ENCODE measurements at places on chromosomes 1 and 21.

- DNase-seq = no peak
These were observed 38.6 kb downstream of the GPR3 start for GRCh38 chr1:27430903-27431600.

- DNase-seq = no peak
These were observed 244.7 kb upstream of the IRF2BP2 start for GRCh38 chr1:234854645-234855039.

DNA sequence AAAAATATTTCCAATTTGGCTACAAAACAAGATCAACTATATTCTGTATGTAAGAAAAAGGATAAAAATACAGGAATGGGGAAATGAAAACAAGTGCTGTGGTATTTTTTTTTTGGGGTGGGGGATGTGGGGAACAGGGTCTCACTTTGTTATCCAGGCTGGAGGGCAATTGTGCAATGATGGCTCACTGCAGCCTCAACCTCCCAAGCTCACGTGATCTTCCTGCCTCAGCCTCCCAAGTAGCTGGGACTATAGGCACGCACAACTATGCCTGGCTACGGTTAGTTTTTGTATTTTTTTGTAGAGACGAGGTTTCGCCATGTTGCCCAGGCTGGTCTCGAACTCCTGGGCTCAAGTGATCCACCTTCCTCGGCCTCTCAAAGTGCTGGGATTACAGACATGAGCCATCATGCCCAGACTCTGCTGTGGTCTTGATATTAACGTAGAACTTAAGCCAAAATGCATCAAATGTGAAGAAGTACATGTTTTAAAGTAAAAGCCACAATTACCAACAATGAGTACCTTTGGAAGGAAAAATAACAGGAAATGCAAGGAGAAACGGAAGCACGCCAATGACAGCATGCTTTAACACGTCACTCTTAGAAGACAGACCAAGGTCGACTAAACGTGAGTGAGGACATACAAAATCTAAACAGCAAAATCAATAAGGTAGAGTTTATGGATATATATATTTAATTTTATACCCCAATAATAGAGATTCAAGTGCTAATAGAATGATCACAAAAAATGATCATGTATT is 8.8 kb upstream of the ABCB10 start:
- DNase-seq = no peak

GRCh38 chr21:38646213-38646837 is 148.0 kb upstream of the ERG start:
- no peak for DNase-seq

DNA sequence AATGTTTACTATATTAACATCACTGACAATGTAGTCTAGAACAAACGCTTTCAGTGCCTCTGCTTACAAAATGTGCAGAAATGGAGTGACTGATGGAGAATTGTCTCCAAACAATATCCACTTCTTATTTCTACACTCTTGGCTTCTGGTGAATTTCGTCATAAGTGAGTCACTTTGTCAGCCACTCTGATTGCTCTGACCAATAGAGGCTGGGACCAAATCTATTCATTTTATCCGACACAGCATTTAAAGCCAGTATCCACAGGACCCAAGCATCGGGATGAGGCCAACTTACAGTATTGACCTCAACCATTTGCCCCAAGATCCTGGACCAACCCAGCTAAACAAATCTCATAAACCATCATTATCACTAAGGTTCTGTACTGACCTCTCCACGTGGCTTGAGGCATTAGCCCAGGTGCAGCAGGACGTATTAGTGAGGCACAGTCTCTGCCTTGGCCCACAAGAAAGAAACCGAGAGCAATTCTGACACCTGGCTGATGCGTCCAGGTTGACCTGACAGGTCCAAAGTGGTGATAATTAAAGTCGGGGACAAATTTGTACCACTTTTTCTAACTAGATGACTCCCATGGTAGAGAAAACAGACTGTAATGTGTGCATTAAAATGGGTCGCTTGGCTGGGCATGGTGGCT is 53.3 kb upstream of the ERO1B start:
- DNase-seq = no peak

- DNase-seq = no peak
These were observed 22.6 kb downstream of the PODN start for GRCh38 chr1:53084589-53084971.

- peak; percentile 49 for DNase-seq
These were observed 481 bp downstream of the CCDC163 start for GRCh38 chr1:45499415-45499769.

- no peak for DNase-seq
These were observed 45.1 kb upstream of the EPS15 start for GRCh38 chr1:51564124-51564523.

DNA sequence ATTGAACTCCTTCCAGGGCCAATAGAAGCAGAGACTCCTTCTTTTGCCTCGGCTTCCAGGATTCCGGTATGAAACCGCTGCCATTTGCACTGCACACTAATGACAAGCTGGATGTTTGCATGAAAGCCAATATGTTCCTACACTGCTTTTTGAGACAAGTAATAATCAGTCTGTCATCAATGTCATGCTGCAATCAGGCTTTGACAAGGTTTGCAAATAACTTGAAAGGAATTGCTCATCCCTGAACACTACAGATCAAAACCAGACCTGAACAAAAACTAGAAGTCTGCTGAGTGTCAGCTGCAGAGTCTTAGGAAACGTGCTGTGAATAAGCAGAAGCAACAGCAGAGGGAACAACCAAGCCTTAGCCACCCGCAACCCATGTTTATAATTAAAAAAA is 720.7 kb upstream of the CXADR start:
- DNase-seq = no peak

- DNase-seq = no peak
These were observed 153.0 kb upstream of the WNT4 start for GRCh38 chr1:22295856-22296255.

GRCh38 chr1:241331328-241332036 is 25.5 kb downstream of the RGS7 start:
- DNase-seq = no peak

- DNase-seq = no peak
These were observed 126.7 kb downstream of the NR5A2 start for GRCh38 chr1:200154069-200154767.

DNA sequence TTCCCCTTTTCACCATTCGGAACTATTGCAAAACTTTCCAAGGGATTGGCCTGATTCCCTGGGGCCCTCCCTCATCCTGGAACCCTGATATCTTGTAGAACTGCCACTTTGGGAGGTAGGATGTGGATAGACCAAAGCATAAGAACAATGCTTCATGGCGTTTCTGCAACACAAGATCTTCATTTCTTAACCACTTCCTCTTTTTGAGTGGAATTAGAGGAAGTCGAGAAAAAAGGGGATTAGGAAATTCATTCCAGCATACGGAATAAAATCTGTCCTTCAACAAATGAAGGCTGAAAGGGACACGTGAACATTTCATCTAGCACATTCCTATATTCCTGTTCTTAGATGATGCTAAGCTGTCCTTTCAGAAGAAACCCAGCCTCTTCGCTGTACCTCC is 149.3 kb downstream of the HUNK start:
- DNase-seq = no peak

GRCh38 chr1:207952617-207953542 is 42.0 kb upstream of the CD34 start:
- DNase-seq = no peak

- peak; percentile 75 for DNase-seq
These were observed 304 bp downstream of the PLPPR5 start for GRCh38 chr1:99004254-99004860.

GRCh38 chr1:27556781-27557595 is 47.0 kb downstream of the AHDC1 start:
- peak; percentile 97 for DNase-seq

GRCh38 chr1:93288558-93288957 is 57.1 kb upstream of the DR1 start:
- DNase-seq = peak; percentile 39

DNA sequence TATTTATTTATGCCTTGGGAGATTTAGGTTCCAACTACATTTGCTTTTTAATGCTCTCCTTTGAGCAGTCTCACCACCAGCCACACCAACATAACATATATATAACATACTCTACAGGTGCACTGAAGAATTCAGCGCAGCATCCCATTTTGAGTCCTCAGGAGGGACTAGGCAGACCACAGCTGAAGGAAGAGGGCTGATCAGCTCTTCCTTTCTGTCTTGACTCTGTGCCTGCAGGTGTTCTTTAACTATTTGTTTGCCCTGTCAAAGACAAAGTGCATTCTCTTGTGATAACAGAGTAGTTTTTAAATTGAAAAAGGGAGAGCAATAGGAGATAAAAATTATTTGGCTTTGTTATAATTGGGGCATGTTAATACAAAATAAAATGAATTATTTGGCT is 17.0 kb downstream of the HIPK1 start:
- peak; percentile 36 for DNase-seq

DNA sequence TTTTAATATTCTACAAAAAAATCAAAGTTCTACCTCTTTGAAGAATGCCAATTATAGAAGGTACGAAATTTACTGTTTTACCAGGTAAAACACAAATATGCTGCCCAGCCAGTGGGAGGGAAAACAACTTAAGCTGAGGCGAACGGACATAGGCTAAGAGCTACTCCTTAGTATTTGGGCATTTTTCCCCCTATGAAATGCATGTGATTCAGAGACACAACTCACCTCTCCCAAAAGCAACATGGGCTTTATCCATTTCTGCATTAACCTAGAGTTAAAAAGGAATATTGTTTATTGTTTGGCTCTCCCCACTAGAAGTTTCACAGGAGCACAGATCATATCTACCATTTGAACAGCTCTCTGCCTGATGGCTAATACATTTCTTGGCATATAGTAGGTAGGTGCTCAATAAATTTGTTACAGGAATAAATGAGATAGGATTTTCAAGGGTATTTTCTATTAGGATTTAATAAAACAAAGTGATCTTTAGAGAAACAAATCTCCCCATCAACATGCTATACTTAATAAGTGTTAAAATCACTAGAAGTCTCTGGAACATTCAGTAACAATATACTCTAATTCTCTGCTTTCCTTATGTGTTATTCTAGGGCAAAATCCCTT is 2.4 kb upstream of the SORT1 start:
- no peak for DNase-seq

- DNase-seq = no peak
These were observed 63.8 kb downstream of the RPS6KA1 start for GRCh38 chr1:26593385-26593784.

DNA sequence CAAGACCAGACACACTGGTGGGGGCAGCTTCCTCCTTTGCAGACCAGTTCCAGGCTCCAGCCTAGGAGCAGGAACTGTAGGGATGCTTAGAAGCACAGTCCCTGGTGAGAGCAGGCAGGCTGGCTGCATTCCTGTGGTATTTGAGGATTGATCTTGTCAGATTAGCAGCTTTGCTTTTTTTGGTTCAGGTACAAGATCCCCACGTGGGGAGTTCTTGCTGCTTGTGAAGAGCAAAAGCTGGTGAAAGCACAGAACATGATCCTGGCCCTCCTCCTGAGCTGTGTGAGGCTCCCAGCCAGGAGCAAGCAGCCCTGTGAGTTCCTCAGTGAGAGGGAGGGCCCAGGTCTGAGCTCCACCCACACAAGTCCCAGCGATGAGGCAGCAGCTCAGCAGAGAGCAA is 75.3 kb upstream of the ARTN start:
- DNase-seq = peak; percentile 19

DNA sequence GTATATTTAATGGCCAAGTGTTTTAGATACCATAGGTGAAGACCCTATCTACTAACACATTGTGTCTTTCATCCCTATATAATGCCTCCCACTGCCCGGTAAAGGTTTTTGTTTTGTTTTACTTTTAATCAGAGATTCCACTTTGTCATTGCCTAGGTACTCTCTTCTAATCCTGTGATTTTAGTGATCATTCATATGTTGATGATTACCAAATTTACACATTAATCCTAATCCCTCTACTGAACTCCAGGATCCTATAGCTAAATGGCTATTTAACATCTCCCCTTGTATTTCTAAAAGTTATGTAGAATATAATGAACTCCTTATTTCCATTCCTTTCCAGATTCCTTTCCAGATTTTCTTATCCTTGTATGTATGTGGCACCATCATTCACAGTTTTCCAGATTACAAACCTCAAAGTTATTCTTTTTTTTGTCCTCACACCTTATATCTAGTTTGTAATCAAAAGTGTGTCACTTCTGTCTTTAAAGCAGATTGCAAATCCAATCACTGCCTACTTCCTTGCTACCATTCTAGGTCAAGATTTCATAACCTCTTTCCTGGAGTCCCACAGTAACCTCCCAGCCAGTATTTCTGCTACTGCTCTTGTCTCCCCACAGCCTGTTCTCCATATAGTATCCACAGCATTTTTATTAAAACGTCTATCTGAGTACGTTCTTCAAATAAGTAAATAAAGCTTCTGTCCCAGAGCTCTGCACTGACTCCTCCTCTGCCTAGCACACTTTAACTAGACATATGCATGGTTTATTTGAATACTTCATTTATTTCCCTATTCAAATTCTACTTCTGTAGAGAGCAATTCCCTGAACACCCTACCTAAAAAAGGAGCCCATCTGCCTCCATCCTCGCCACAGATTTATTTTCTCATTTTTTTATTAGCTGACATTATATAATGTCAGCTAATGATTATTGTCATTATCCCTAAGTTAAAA is 157.8 kb downstream of the KCNT2 start:
- peak; percentile 43 for DNase-seq

DNA sequence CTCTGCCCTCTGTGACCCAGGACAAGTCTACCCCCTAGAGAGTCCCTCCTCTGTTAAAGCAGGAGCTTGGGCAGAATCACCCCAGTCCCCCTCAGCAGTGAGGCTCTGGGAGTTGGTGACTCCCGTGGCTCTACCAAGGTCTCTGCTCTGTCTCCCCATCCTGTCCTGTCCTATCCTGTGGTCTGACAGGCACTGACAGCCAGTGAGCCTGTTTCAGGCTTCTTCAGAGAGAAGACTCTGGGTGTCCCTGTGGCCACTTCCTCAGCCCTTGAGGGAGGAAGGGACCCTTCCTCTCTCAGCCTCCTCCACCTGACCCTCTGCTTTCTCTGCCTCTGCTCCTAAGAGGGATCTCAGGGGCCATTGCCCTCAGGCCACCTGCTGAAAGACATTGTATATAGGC is 148.7 kb downstream of the FCRL5 start:
- DNase-seq = no peak

Data from NCI-H82 (cell line).